T1000 (cell line): ENCODE measurements at places on chromosomes 1 and 21.
A peak's percentile ranks its signal among the peaks of the same experiment; 100 is the strongest.

DNA sequence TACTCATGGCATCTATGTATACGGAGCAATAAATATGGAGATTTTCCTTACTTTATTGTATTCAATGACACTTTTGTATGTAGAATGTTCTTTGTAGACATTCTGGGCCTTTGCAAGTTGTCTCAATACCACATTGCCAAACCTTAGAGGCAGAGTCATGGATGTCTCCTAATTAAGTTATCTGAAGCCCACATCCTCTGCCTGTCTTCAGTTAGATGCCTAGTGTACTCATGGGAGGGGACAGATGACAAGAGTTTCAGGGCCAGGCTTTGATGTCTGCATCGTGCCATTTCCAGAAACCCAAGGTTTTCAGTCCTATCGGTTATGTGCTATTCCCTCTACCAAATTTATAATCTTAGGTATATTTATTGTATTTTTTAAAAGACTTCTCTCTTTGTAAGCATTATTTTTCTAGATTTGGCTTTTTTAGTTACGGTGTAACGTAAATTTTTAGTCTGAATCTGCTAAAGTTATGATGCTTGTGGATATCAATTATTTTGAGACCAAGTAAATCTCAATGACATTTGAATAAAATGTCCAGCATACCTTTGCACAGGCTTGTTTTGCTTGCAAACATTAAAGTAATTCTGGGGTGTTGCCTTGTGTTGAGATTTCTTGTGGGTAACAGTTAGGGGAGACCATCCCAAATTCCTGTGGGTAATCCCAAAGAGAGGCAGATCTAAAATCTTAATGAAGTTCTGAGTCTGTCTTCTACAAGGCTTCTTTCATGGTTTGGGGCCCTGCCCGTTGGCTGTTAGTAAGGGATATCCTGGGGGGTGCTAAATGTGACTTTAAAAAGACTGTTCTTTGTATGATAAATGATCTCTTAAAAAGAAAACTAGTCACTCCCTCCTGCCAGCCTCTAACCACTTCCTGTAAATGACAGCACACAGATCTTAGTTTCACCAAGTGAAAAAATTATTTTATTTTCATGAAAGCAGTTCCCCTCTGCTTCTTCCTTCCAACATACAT, 8.0 kb upstream of the MACF1 start:
- peak; percentile 30 for DNase-seq

GRCh38 chr1:92504291-92505014, 17.7 kb upstream of the GFI1 start:
- no peak for DNase-seq

GRCh38 chr1:166089804-166090203, 77.0 kb downstream of the FAM78B start:
- no peak for DNase-seq

DNA sequence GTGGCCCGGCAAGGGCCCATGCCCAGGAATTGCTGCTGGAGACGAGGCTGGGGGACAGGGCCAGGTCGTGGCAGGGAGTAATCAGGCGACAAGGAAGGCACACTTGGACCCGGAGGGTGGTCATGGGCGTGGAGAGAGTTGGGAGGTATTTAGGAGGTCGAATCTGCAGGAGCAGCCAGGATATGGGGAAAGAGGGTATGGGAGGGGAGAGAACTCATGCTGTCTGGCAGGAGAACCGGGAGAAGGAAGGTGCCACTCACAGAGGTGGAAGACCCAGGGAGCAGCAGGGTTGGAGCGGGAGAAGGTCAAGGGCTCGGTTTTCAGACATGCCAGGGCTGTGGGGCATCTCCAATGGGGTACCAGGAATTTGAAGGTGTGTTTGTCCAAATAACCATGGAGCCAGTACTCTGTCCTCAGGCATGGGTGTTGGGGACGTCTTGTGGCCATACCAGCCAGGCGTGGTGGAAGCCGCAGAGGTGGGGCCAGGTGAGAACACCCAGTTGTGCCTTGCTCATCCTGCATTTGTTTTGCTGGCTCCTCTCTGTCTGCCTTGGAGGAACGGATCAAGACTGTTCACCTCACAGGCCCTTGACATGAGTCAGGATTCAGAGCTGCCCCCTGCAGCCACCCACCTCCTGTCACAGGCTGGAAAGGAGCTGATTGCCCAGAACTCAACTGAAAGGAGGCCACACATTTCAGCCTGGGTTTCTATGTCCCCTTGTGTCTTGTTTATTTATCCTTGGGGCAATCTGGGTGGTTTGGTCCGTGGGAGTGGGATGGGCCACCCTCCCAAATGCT, 111.6 kb downstream of the SPSB1 start:
- no peak for DNase-seq

DNA sequence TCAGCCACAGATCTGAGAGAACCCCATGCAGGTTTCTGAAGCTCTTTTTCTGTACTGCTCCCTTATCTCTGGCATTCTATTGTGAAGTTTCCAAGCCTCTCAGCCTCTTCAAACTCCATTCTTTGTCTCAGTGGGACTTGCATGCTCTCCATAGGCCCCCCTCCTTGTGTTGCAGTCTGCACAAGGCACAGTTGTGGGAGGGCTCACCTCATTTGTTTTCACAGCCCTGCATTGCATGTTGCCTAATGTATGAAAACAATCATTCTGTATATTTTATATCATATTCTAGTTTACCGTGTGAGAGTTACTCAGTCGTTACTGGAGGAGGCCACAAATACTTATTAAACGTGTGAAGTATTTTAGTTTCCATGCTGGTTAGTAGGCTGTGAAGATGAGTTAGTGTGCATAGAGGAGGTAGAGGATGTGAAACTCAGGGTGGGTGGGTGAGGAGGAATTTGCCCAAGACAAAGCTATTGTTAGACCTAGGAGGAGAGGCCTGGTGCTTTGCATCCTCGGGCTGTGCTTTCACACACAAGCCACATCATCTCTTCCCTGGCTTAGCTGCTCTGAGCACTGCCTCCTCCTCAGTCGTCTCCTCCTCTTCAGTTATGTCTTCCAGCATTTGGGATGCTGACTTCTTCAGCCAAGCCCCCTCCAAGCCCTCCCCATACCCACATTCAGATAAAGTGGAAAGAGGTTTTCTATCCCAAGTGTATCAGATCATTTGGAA, 7.8 kb upstream of the CHI3L2 start:
- DNase-seq = no peak

DNA sequence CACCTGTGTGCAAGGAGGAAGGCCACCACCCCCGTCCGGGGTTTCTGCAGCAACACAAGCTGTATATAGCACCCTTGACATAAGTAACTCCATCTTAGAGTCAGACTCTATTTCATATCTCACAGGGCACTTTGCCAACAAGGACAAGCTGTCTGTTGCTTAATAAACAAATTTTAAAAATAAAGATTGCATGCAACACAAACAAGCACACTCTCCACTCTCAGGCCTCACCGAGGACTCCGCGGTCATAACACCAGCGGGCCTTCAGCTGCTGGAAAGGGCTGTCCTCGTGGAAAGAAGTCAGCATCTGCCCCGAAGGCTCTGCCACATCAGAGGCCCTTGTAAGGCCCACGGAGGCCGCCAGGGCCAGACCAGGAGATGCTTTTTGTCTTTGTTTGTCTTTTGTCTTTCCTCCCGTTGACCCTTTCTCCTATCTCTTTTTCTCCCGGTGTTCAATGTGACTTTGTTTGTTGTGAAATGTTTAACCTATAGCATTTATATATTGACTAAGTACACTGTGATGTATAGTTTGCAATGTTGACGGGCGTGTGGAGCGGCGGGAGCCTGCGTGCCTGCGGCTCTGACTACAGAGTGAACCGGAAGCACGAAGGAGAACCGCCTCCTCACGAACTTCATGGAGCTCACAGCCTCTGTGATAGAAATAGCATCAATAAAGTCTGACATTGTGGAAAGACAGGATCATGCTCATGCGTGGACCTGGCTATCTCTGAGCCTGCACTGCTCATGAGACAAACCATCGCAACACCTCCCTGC, 24.1 kb downstream of the MEGF6 start:
- DNase-seq = no peak

- peak; percentile 89 for DNase-seq
Measured at GRCh38 chr1:209827384-209828262, at the start of gene UTP25. UTP25 (plus strand) TSS chr1:209827972; CDS start chr1:209828064, 92 bp downstream.

DNA sequence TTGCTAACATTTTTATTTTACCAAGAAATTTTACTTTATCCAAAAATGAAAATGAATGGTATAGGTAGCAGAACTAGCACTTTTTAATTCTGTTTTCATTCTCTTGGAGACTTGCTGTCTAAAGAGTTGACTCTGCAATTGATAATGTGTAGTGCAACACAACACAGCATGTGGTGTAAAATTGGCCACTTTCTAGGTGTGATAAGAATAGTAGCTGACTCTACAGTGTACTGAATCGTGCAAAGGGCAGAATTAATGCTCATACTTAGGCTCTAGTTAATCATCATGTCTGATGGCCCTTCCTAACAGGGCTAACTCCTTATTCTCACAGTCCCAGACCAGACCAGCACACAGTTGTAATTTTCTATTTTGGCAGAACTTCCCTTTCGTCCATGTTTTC, 140.5 kb downstream of the NEK7 start:
- no peak for DNase-seq

DNA sequence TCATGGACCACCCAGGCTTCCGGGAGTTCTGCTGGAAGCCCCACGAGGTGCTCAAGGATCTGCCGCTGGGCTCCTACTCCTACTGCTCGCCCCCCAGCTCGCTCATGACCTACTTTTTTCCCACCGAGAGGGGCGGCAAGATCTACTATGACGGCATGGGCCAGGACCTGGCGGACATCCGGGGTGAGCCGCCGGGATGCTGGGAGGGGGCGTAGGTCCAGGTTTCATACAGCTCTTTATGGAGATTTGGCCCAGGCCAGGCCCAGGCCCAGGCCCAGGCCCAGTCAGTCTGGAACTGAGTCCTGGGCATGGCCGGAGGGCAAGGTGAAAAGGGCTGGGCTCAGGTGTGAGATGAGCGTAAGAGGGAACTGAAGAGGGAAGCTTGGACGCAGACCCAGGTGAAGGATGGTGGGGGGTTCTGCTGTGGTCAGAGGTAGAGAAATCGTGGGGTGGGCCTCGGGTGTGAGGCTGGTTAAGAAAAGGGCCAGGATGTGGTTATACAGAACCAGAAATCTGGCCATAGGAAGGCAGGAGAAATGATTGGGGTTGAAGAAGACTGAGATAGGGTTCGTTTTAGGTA, 23.0 kb downstream of the DISP3 start:
- DNase-seq = no peak

GRCh38 chr1:231866392-231867331, 240.1 kb downstream of the DISC1 start:
- DNase-seq = no peak

- no peak for DNase-seq
Measured at GRCh38 chr1:237287876-237288521, 246.0 kb downstream of the RYR2 start.

GRCh38 chr1:58465825-58466629, 80.5 kb downstream of the OMA1 start:
- no peak for DNase-seq

DNA sequence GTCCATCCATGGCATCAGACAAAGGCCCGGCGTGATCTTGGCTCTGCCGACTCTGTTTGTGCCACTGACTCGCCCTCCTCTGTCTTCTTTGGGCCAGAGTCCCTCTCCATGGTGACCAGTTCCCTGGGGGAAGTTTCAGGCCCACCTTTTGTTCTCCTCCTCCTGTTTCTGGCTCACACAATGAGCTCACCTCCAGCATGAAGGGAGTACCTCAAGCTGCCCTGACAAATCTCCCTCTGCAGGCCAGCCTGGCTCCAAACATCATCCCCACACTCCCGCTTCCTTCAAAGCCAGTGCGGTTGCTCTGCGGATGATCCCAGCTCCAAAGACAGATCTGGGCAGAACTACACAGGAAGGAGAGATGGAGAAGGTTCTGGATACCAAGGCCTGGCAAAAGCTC, 576.6 kb downstream of the NPHP4 start:
- no peak for DNase-seq

GRCh38 chr1:214002472-214002871, 14.7 kb downstream of the PROX1 start:
- no peak for DNase-seq

GRCh38 chr1:79100385-79100784, 93.9 kb upstream of the ADGRL4 start:
- no peak for DNase-seq
